ENCODE measurements at places on chromosomes 2 and 18.

DNA sequence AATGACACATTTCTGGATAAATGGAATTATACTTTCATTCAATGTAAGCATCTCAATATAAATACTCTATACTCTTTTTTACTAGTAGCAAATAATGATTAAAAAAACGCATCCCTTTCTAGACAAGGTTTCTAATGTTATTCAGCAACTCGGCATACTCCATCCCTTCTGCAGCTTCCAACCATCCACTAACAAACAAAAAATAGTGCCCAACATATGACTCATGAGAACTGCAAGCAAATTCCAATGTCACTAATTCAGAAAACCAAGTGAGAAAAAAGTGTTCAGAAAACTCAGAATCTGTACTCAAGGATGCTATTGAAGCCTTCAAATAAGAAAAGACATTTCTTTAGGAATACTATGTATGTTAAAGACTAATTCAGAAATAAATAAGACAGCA, 140.0 kb downstream of the BAZ2B start:
- DNase-seq, result no peak

- DNase-seq, result no peak
Observed at GRCh38 chr2:65654496-65654895, 222.1 kb upstream of the SPRED2 start.

- no peak for DNase-seq
Observed at GRCh38 chr2:185268651-185269050, 470.0 kb upstream of the FSIP2 start.

GRCh38 chr2:8405334-8405733, 276.5 kb upstream of the ID2 start:
- DNase-seq, result no peak

DNA sequence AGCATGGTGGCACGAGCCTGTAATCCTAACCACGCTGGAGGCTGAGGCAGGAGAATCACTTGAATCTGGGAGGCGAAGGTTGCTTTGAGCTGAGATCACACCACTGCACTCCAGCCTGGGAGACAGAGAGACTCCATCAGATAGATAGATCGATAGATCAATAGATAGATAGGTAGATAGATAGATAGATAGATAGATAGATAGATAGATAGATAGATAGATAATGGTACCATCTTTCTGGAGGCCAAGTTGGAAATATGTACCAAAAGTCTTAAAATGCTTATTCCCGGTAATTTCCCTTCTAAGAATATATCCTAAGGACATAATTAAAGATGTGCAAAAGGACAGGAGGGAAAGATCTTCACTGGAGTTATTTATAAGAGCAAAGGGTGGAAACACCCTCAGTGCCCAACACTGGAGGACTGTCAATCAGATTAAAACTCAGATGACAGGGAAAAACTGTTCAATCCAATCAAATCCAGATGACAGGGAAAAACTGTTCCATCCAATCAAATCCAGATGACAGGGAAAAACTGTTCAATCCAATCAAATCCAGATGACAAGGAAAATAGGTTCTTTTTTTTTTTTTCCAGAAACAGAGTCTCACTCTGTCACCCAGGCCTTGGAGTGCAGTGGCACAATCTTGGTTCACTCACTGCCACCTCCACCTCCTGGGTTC, 49.0 kb upstream of the UBE2F start:
- DNase-seq, result no peak

- no peak for DNase-seq
Observed at GRCh38 chr18:34821669-34822210, 111.6 kb downstream of the DTNA start.

DNA sequence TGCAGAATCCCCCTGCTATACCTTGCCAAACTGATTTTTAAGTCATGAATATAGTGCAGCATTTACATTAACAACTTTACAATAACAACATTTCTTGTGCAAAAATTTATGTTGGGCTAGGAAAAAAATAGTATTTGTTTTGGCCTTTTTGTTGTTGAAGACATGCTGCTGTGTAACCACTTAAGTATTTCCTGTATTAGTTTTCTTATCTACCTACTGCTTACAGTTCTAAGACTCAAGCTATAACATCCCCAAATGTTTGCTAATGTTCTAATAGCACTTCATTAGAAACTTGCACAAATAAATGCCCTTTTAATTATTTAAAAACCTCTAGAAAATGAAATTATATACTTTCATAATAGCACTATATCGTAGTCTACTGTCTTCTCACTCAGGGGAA, 154.3 kb upstream of the DOCK10 start:
- no peak for DNase-seq

- no peak for DNase-seq
Observed at GRCh38 chr2:158500333-158500732, 43.6 kb downstream of the PKP4 start.

DNA sequence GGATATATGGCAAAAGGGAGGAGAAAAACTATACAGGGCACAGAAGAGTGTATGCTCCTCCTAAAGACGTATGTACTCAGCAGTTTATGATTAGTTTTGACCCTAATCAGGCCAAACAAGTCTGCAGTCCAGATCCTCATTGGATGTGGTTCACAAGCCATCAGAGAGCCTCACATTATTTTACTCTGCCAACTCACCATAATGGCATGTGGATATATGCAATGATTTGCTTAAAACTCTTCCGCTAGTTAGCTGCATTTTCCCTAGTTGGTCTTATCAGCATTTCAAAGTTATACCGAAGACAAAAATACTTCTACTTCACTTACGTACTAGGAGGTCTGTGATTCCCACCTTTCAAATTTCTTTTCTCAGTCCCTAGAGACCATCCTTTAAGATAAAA, 198.4 kb downstream of the CMPK2 start:
- no peak for DNase-seq

GRCh38 chr2:25159949-25160348, 8.4 kb downstream of the POMC start:
- DNase-seq, result no peak

DNA sequence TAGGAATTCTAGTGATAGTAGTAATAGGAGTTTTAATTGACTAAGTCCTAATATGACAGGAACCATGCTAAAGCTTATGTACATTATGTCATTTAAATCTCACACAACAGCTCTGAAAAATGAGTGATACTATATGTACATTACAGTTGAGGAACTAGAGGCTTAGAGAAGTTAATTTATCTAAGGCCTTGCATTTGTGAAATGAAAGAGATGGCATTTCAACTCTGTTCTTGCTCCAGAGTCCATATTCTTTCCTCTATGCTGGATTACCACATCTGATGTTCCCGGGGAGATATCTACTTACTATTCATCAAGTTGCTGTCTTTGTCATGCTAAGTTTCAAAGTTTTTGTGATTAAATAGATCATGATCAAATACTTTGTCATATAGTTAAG, 5.7 kb downstream of the AGPS start:
- no peak for DNase-seq

All from type B pancreatic cell (in vitro differentiated cells).